ENCODE measurements at places on chromosomes 13 and 19.

- DNase-seq = no peak
Measured at GRCh38 chr19:27972291-27973040, 1240.5 kb downstream of the UQCRFS1 start.

DNA sequence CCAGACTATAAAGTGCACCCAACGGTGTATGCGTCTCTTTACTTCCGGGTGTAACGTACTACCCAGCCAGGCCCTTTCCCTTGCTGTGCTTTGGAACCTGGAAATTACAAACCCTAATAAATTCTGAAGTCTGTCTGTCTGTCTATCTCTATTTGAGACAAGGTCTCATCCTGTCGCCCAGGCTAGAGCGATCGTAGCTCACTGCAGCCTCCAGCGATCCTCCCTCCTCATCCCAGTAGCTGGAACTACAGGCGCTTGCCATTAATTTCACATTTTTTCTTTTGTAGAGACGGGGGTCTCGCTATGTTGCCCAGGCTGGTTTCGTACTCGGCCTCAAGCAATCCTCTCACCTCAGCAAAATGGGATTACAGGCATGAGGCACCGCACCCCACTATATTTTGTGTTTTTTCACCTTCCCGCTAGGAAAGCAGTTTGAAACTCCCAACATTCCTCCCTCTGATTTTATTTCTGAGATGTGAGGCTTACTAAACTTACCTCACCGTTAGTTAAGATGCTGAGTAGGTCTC, 469 bp upstream of the RNF6 start:
- DNase-seq = no peak

- no peak for DNase-seq
Measured at GRCh38 chr13:49218493-49219051, 1.6 kb upstream of the MLNR start.

GRCh38 chr13:73741111-73741510, 393.1 kb downstream of the KLF12 start:
- no peak for DNase-seq

- no peak for DNase-seq
Measured at GRCh38 chr19:534088-534487, 2.5 kb downstream of the CDC34 start.

DNA sequence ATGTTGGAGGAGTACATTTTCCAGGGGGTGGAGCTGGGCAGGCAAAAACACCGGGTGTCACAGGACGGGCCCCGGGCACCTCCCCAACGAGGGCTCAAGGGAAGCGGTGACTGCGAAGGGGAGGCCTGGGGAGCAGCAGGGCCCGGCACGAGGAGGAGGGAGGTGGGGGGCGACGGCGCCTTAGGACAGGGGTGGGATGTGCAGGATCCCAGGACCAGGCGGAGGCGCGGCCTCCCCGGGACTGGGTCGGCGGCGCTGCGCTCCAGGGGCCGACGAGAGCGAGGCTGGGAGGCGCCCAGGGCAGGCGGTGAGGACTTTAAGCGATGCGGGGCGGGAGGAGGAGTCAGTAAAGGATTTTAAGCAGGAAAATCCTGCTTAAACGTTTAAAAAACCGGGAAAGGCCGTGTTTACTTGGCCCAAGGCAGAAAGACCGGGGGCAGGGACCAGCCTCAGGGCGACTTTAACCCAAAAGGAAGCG, 427 bp downstream of the ZNF160 start:
- no peak for DNase-seq

DNA sequence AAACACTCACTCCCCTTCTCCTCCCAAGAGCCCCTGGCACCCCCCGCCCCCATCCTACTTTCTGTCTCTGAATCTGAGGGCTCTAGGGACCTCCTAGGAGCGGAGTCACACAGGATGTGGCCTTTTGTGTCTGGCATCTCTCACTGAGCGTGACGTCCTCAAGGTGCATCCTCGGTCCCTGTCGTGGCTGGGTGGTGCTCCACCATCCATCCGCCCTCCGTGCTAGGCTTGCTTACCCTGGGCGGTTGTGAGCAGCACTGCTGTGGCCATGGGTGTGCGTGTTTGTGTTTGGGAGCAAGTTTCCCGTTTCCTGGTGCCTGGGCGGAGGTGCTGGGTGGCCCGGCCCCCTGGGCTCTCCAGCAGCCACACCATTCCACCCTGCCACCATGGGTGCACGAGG, 12.2 kb downstream of the PLEKHJ1 start:
- DNase-seq = no peak

DNA sequence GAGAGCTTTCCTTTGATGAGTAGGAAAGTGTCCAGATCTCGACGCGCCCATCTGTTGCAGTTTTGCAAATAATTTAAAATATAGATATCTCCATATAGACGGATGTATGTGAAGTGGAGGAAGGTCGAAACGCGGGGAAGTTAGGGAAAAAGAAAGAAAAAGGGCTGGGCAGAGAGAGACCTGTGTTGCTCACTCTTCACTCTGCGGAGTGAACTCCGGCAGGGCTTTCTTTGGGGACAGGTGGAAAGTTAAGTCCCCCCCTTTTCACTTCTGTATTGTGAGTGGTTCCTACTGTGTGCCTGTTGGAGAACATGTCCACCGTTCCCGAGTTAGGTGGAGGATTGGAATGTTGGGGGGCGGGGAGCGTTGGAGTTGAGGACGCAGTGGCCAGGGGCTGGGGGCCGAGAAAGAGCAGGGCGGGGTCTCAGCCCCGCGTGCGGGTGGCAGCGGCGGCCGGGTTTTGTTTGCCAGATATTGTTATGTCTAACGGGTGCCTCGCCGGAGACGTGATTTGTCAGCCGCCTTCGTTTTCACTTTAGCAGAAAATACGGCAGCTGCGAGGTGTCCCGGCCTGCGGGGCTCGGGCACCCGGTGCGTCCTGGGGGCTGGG, 145.1 kb upstream of the ZNF536 start:
- DNase-seq = peak; percentile 47

- no peak for DNase-seq
Measured at GRCh38 chr19:55189403-55189835, 9.3 kb upstream of the SYT5 start.

DNA sequence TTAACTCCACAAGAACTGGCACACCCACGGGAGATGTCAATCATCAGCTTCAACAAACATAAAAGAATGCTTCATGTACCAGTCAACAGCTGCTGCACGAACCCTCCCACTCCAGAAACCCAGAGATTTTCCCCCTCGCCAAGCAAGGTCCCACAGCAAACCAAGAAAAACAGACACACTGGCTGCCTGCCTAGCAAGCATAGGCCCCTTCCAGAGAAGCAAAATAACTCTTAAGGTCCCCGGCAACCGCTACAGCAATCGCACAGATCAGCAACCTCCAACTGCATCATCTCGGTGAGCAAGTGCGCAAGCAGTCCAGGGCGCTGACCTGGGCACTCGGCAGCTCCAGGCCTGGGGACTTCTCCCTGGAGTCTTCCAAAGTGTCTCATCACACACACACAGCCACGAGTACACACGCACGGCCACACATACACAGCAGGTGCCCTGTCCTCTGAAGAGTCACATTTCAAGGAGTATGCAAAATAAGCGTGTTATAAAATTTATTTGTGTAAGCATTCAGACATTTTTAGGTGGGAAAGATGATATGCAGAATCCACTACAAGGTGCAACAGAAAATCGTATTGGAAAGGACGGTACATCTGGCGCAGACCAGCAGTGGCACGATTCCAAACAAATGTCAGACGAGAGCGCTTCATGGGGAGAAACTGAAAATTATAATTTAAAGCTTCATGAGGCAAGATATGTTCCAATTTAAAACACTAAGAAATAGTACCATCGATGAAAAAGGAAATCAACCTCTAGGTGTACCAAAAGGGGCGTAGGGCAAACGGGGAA, 125.0 kb downstream of the STK24 start:
- DNase-seq = no peak

- no peak for DNase-seq
Measured at GRCh38 chr19:383040-383439, 25.9 kb downstream of the C2CD4C start.
